Left ventricle myocardium inferior (tissue), 1 donor: ENCODE measurements at places on chromosomes 13 and 19. TPM values are rescaled to one million over a fixed set of nuclear protein-coding genes. Genes with fewer than 3 reads are reported as not detected.

DNA sequence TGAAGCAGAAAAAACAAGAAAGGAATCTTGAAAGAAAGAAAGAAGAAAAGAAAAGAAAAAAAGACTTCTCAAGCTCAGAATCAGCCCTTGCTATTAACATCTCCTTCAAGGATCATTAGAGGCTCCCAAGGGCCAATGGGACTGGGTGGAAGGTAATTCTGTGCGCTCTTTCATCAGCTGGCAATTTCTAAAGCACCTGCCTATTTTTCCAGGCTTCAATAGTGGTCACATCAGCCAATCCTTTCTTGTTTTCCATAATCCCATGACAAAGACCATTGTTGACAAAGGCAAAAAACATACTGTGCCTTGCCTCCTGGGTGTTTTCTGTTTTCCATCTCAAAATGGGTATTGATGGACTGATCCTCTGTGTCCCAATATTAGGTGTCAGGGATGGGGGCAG, 88.2 kb upstream of the TSC22D1 start:
- H3K4me1 ChIP-seq, result peaks cover 17% of the 10 kb centered on the region
- no peaks in the 10 kb centered on the region for H3K36me3 ChIP-seq
- no peak for DNase-seq
- H3K27me3 ChIP-seq, result no peaks in the 10 kb centered on the region

- H3K4me3 ChIP-seq, result no peak overlapping the region
- no peaks in the 10 kb centered on the region for H3K4me1 ChIP-seq
- no peaks in the 10 kb centered on the region for H3K36me3 ChIP-seq
- H3K27me3 ChIP-seq, result peaks cover 51% of the 10 kb centered on the region
- no peak for DNase-seq
- no peak overlapping the region for H3K27ac ChIP-seq
These were observed 62.8 kb upstream of the DIAPH3 start for GRCh38 chr13:60226507-60226906.

Gene LRRC63
- total RNA-seq, result not detected

- H3K36me3 ChIP-seq, result no peaks in the 10 kb centered on the region
- H3K4me1 ChIP-seq, result peaks cover 14% of the 10 kb centered on the region
- H3K27ac ChIP-seq, result no peak overlapping the region
- H3K4me3 ChIP-seq, result no peak overlapping the region
- no peak for DNase-seq
These were observed 4.7 kb upstream of the ZNF428 start for GRCh38 chr19:43623889-43624670.

Gene ZNF726
- 0.30 TPM for total RNA-seq

- peaks cover 4% of the 10 kb centered on the region for H3K27me3 ChIP-seq
- H3K4me1 ChIP-seq, result peaks cover 21% of the 10 kb centered on the region
- H3K36me3 ChIP-seq, result no peaks in the 10 kb centered on the region
- DNase-seq, result no peak
- no peak overlapping the region for H3K4me3 ChIP-seq
- H3K27ac ChIP-seq, result no peak overlapping the region
These were observed 616.4 kb downstream of the EFNB2 start for GRCh38 chr13:105918842-105919741.

- H3K27ac ChIP-seq, result peak overlapping the region; percentile 73
- peak overlapping the region; percentile 39 for H3K4me3 ChIP-seq
- DNase-seq, result peak; percentile 36
- H3K4me1 ChIP-seq, result peaks cover 18% of the 10 kb centered on the region
- peaks cover 25% of the 10 kb centered on the region for H3K36me3 ChIP-seq
These were observed 120.1 kb downstream of the RGCC start for GRCh38 chr13:41577436-41577835.

- peak; percentile 76 for DNase-seq
- H3K27ac ChIP-seq, result peak overlapping the region; percentile 93
- peaks cover 73% of the 10 kb centered on the region for H3K4me1 ChIP-seq
- H3K36me3 ChIP-seq, result peaks cover 13% of the 10 kb centered on the region
- H3K4me3 ChIP-seq, result peak overlapping the region; percentile 85
- no peaks in the 10 kb centered on the region for H3K27me3 ChIP-seq
These were observed 984 bp downstream of the SIX5 start for GRCh38 chr19:45767881-45768654.

DNA sequence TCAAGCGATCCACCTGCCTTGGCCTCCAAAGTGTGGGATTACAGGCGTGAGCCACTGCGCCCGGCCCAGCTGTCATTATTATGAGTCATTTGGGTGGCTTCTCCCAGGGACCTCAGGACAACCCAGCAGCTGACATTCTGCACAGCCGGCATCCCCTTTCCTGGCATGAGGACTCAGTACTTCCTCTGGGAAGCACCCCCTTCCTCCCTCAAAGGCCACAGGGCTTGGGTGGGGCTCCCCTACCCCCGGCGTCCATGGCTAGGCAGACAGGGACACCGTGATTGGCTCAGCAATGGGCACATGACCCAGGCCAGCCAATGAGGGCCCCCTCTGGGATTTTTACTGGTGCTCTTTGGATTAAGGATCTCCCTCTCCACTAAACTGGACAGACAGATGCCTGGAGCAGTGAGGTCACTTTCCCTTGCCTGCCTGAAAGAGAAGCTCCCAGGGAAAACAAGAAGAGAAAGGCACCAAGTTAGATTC, 6.0 kb downstream of the KANK2 start:
- peak; percentile 83 for DNase-seq
- peak overlapping the region; percentile 95 for H3K27ac ChIP-seq
- H3K4me1 ChIP-seq, result peaks cover 100% of the 10 kb centered on the region
- H3K36me3 ChIP-seq, result peaks cover 57% of the 10 kb centered on the region

Gene TUBB4A
- total RNA-seq, result 3.3 TPM

DNA sequence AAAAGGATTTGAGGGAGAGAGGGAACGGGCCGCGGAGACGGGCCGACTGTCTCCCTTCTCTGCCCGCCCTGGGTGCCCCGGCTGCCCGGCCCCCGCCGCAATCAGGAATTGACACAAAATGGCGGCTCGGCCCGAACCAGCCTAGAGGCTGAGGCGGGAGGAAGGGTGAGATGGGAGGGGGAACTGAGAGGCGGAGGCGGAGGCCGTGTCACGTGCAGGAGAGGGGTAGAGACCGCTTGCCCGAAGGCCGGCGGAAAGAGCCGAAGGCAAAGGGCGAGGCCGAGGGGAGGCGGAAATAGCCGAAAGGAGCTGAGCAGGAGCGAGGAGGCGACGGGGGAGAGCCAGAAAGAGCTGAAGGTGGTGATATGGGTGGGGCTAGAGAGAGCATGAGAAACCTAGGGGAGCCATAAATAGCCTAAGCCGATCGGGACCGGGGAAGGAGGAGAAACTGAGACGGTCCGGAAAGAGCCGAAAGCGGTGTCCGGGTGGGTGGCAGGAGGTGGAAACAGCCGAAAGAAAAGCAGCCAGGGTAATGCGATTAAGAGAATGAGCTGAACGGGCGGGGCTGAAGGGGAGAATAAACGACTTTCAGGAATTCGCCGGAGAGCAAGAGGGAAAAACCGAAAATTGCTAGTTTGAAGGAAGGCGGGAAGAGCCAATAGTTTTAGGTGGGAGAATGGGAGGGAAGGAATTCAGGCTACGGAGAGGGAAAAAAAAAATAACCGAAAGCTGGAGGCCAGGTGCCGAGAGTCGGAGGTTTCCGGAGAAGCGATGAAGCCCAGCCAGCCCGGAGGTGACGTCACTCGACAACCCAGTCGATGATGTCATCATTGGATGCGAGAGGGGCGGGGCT, at the start of gene ZC3H4:
Gene ZC3H4, minus strand, starts transcription at position 780 of the 853 bp plus-strand sequence. CDS start 1,192 bp downstream, outside the sequence.
- H3K4me1 ChIP-seq, result peaks cover 50% of the 10 kb centered on the region
- H3K4me3 ChIP-seq, result peak within 1 kb of the TSS; percentile 95

Gene HIPK4
- total RNA-seq, result not detected

- H3K27ac ChIP-seq, result no peak overlapping the region
- no peak overlapping the region for H3K4me3 ChIP-seq
- no peaks in the 10 kb centered on the region for H3K4me1 ChIP-seq
- H3K27me3 ChIP-seq, result peaks cover 11% of the 10 kb centered on the region
- no peaks in the 10 kb centered on the region for H3K36me3 ChIP-seq
These were observed 1139.3 kb downstream of the DIAPH3 start for GRCh38 chr13:59024434-59024833.

DNA sequence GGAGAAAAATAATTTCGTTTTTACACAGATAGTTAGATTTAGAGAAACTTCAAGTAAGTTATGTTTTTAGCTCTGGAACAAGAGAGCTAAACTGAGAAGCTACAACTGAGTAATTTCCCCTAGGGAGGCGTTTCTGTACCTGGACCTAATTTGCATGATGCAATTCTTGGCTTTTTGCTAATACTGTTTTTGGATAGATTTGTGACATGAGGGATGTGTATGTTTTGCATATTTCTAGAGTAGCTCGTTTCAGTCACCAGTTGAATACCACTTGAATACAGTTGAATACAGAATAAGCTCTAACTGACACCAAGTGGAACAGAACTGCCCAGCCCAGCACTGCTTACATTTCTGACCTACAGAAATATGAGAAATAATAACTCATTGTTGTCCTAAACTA, 1227.9 kb upstream of the SPRY2 start:
- H3K36me3 ChIP-seq, result no peaks in the 10 kb centered on the region
- DNase-seq, result no peak
- no peaks in the 10 kb centered on the region for H3K4me1 ChIP-seq
- H3K27me3 ChIP-seq, result no peaks in the 10 kb centered on the region

Gene LRP3
- 20.8 TPM for total RNA-seq

- H3K27ac ChIP-seq, result no peak overlapping the region
- no peaks in the 10 kb centered on the region for H3K27me3 ChIP-seq
- peak overlapping the region; percentile 91 for H3K4me3 ChIP-seq
- peaks cover 31% of the 10 kb centered on the region for H3K36me3 ChIP-seq
These were observed 1.7 kb downstream of the ATP13A1 start for GRCh38 chr19:19661675-19662251.

GRCh38 chr13:28753208-28753892, 34.6 kb upstream of the SLC46A3 start:
- peak; percentile 21 for DNase-seq
- no peaks in the 10 kb centered on the region for H3K27me3 ChIP-seq
- H3K4me1 ChIP-seq, result peaks cover 32% of the 10 kb centered on the region
- no peaks in the 10 kb centered on the region for H3K36me3 ChIP-seq

GRCh38 chr19:45357445-45357783, 13.0 kb downstream of the ERCC2 start:
- no peaks in the 10 kb centered on the region for H3K27me3 ChIP-seq
- H3K27ac ChIP-seq, result no peak overlapping the region
- H3K4me1 ChIP-seq, result no peaks in the 10 kb centered on the region
- H3K36me3 ChIP-seq, result peaks cover 62% of the 10 kb centered on the region
- DNase-seq, result no peak

Gene C3
- 133 TPM for total RNA-seq

Gene ZNF541
- total RNA-seq, result 0.99 TPM

Gene TPRX1
- total RNA-seq, result not detected

Gene PBX4
- total RNA-seq, result not detected

- no peaks in the 10 kb centered on the region for H3K4me1 ChIP-seq
- no peak for DNase-seq
- H3K27ac ChIP-seq, result no peak overlapping the region
- H3K27me3 ChIP-seq, result peaks cover 25% of the 10 kb centered on the region
- H3K4me3 ChIP-seq, result no peak overlapping the region
- no peaks in the 10 kb centered on the region for H3K36me3 ChIP-seq
These were observed 68.4 kb upstream of the VSTM2B start for GRCh38 chr19:29457413-29457812.

GRCh38 chr19:42090672-42091071, 14.7 kb downstream of the ZNF574 start:
- DNase-seq, result no peak
- H3K4me3 ChIP-seq, result no peak overlapping the region
- H3K27ac ChIP-seq, result no peak overlapping the region
- H3K36me3 ChIP-seq, result no peaks in the 10 kb centered on the region
- peaks cover 15% of the 10 kb centered on the region for H3K4me1 ChIP-seq
- peaks cover 14% of the 10 kb centered on the region for H3K27me3 ChIP-seq

DNA sequence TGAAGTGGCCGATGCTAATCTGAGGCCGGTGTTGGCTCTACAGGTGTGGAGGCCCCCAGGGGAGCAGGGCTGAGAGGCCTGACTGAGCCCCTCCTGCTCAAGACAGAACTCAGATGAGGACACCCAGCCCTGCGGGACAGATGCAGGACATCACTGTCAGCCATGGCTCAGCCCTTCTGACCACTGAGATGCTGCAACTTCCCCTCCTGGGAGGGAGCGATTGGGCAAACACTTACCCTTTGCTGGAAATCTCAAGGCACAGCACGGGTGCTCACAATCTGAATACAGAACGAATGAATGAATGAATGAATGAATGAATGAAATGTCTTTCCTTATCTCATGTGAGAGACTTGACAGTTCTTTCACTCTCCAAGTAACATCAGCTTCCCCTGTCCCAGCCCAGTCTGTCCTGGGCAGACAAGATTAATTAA, 3.5 kb upstream of the SIGLEC7 start:
- H3K27ac ChIP-seq, result peak overlapping the region; percentile 58
- DNase-seq, result peak; percentile 58
- H3K27me3 ChIP-seq, result peaks cover 63% of the 10 kb centered on the region
- no peak overlapping the region for H3K4me3 ChIP-seq
- H3K36me3 ChIP-seq, result no peaks in the 10 kb centered on the region

DNA sequence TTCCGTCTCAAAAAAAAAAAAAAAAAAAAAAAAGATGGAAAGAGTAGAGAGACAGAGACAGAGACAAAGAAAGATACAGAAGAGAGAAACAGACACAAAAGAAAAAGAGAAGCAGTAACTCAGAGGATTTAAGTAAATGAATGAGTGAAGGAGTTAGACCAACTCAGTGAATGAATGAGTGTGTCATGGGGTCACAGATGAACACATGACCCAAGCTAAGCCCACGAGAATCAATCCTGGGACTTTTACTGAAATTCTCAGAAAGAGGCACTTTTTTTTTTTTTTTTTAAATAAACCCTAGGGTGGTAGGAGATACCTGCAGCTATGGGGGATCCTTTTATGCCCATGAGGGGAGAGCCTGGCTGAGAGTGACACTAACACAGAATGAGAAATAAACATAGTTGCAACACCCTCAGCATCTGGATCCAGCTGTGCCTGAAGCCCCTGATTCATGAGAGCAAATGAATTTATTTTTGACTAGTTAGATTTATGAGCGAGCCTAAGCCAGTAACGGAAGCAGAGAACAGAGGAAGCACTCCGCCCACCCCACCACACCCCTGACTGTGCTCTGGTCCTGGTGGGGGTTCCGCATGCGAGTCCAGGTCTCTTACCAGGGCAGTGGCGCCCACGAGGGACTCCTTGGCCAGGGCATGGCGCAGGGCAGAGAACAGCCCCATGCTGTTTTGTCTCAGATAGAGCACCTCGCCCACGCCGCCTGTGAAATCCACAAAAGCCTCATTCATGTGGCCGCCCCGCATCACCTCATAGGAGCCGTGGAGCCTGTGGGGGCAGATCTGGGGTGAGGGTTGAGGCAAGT, 4.6 kb downstream of the CAPN12 start:
- H3K4me1 ChIP-seq, result peaks cover 17% of the 10 kb centered on the region
- H3K27me3 ChIP-seq, result no peaks in the 10 kb centered on the region
- DNase-seq, result no peak
- no peak overlapping the region for H3K27ac ChIP-seq
- no peaks in the 10 kb centered on the region for H3K36me3 ChIP-seq

- no peaks in the 10 kb centered on the region for H3K27me3 ChIP-seq
- H3K36me3 ChIP-seq, result peaks cover 71% of the 10 kb centered on the region
- no peak overlapping the region for H3K4me3 ChIP-seq
- no peak overlapping the region for H3K27ac ChIP-seq
- DNase-seq, result no peak
These were observed 49.7 kb downstream of the ESD start for GRCh38 chr13:46747031-46747820.

Gene ZNF560
- total RNA-seq, result 0.16 TPM

DNA sequence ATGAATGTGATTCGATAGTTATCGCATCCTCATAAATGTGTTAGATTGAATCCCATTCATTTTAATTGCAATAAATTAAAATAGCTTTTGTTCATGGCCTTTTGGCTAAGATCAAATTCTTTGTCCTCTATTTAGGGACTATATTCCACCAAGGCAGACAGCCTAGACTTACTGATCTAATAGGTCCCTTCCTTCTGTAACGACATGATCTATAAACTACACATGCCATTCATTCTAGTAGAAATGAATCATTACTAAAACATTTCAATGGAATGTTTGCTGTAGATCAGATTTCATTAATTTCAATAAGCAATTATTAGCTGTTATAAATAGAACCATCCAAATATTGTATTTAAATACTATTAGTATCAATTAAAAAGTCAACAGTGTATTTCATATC, 526.6 kb upstream of the KLHL1 start:
- DNase-seq, result no peak
- H3K4me1 ChIP-seq, result no peaks in the 10 kb centered on the region
- H3K36me3 ChIP-seq, result no peaks in the 10 kb centered on the region
